Astrocyte (in vitro differentiated cells and primary cell): ENCODE measurements at places on chromosomes 11 and 22. TPM values are rescaled to one million over a fixed set of nuclear protein-coding genes. Genes with fewer than 3 reads are reported as not detected.

VSIG10L2 gene
- total RNA-seq = not detected in 2 replicates

FLRT1 gene
- 0.20 and 0.41 TPM in 2 replicates for total RNA-seq

SOX6 gene
- total RNA-seq = 13.2 and 16.3 TPM in 2 replicates

GLYATL1B gene
- total RNA-seq = not detected in 2 replicates

DDI1 gene
- not detected in 2 replicates for total RNA-seq

RASL10A gene
- 0.19 and 1.5 TPM in 2 replicates for total RNA-seq

SCGB1A1 gene
- not detected in 2 replicates for total RNA-seq

GRCh38 chr11:41954034-41954433 lies 494.6 kb upstream of the LRRC4C start:
- H3K27me3 ChIP-seq = no peaks in the 10 kb centered on the region
- peak; percentile 95 for DNase-seq
- no peaks in the 10 kb centered on the region for H3K36me3 ChIP-seq

GRCh38 chr11:65053827-65054508 lies 4.4 kb downstream of the NAALADL1 start:
- no peak for DNase-seq
- no peak overlapping the region for H3K27ac ChIP-seq
- no peaks in the 10 kb centered on the region for H3K36me3 ChIP-seq
- H3K4me3 ChIP-seq = no peak overlapping the region

- peak overlapping the region; percentile 97 for H3K27ac ChIP-seq
- peaks cover 69% of the 10 kb centered on the region for H3K4me1 ChIP-seq
- no peaks in the 10 kb centered on the region for H3K27me3 ChIP-seq
- DNase-seq = peak; percentile 96
- H3K36me3 ChIP-seq = no peaks in the 10 kb centered on the region
These were observed 6.7 kb upstream of the AHNAK start for GRCh38 chr11:62553080-62553838.

GRCh38 chr22:19812910-19813309 lies 41.8 kb downstream of the GNB1L start:
- H3K36me3 ChIP-seq = no peaks in the 10 kb centered on the region
- H3K4me1 ChIP-seq = peaks cover 15% of the 10 kb centered on the region
- DNase-seq = no peak
- H3K27me3 ChIP-seq = peaks cover 2% of the 10 kb centered on the region
- no peak overlapping the region for H3K4me3 ChIP-seq
- H3K27ac ChIP-seq = no peak overlapping the region

DNA sequence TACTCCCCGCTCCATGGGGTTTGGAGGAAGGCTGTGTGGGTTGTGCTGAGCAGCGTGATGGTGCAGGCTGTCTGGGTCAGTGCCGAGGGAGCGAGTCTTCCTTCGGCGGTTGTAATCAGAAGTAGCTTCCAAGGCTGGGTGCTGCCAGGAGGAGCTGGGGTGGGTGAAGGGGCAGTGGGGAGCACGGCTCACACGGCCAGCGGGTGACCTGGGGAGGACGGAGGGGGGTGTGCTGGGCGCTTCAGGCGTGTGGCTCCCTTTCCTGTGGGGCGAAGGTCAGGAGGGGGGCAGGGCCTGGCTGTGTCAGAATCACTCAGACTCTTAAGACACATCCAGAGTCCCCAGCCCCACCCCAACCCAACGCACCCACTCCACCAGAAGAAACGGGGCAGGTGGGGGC lies 60.2 kb downstream of the LRP5 start:
- DNase-seq = no peak
- H3K27me3 ChIP-seq = no peaks in the 10 kb centered on the region
- H3K36me3 ChIP-seq = peaks cover 3% of the 10 kb centered on the region

- H3K36me3 ChIP-seq = no peaks in the 10 kb centered on the region
- H3K4me3 ChIP-seq = no peak overlapping the region
- DNase-seq = no peak
These were observed 3.9 kb upstream of the NEFH start for GRCh38 chr22:29476116-29476515.

- DNase-seq = no peak
- peaks cover 4% of the 10 kb centered on the region for H3K27me3 ChIP-seq
- no peaks in the 10 kb centered on the region for H3K36me3 ChIP-seq
- H3K4me1 ChIP-seq = no peaks in the 10 kb centered on the region
These were observed 2.5 kb downstream of the SMIM35 start for GRCh38 chr11:118084247-118084646.

GRCh38 chr22:38431266-38432010 lies 23.6 kb downstream of the KCNJ4 start:
- H3K36me3 ChIP-seq = no peaks in the 10 kb centered on the region
- no peak for DNase-seq
- H3K4me1 ChIP-seq = peaks cover 3% of the 10 kb centered on the region
- H3K27ac ChIP-seq = no peak overlapping the region

- DNase-seq = no peak
- no peaks in the 10 kb centered on the region for H3K4me1 ChIP-seq
- no peak overlapping the region for H3K4me3 ChIP-seq
- no peak overlapping the region for H3K27ac ChIP-seq
- H3K27me3 ChIP-seq = no peaks in the 10 kb centered on the region
These were observed 10.0 kb downstream of the RNH1 start for GRCh38 chr11:496834-497564.

DNA sequence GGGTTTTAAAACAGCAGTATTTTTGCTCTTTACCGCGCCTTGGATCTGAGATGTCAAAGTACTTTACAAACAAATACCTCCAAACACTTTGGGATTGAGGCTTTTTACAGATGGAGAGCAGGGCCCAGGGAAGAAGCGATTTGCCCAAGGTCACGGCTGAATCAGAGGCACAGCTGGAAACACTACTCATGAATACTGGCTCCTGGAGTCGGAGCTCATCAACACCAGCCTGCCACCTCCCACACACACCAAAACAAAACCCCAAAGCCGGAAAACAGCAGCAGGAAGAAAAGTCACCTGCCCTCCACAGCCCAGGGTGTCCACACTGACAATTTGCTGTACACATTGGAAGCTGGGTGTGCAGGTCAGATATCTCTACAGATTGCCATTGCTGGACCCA lies 339.4 kb downstream of the CADM1 start:
- no peak overlapping the region for H3K4me3 ChIP-seq
- H3K36me3 ChIP-seq = no peaks in the 10 kb centered on the region
- peaks cover 12% of the 10 kb centered on the region for H3K27me3 ChIP-seq
- peak; percentile 15 for DNase-seq
- H3K27ac ChIP-seq = no peak overlapping the region

DNA sequence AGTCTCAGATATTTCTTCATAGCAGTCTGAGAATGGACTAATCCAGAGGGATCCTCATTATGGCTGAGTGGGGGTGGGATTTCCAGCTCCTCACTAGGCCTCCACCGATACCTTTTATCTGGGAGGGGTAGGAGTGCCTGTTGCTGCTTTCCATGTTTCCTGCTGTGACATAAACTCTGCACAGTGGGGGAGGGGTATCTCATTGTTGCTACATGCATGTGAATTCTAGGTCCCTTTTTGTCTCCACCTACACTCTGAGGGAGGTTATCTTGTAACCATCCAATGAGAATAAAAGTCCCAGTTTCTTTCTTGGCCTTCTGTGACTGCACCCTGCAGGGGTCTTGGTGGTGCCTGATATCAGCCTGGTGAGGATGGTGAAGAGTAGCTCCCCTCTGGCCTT lies 60.5 kb downstream of the ADAMTS15 start:
- H3K4me1 ChIP-seq = peaks cover 6% of the 10 kb centered on the region
- no peaks in the 10 kb centered on the region for H3K27me3 ChIP-seq
- no peak overlapping the region for H3K4me3 ChIP-seq
- H3K36me3 ChIP-seq = no peaks in the 10 kb centered on the region
- no peak for DNase-seq
- H3K27ac ChIP-seq = no peak overlapping the region

- H3K27ac ChIP-seq = no peak overlapping the region
- H3K36me3 ChIP-seq = no peaks in the 10 kb centered on the region
- no peaks in the 10 kb centered on the region for H3K27me3 ChIP-seq
- no peaks in the 10 kb centered on the region for H3K4me1 ChIP-seq
- DNase-seq = no peak
- no peak overlapping the region for H3K4me3 ChIP-seq
These were observed 109.2 kb downstream of the IGLL1 start for GRCh38 chr22:23470811-23471389.

- no peak overlapping the region for H3K27ac ChIP-seq
- H3K4me3 ChIP-seq = no peak overlapping the region
- peaks cover 8% of the 10 kb centered on the region for H3K27me3 ChIP-seq
- DNase-seq = no peak
These were observed 14.0 kb upstream of the SLC43A3 start for GRCh38 chr11:57440744-57441414.

DNA sequence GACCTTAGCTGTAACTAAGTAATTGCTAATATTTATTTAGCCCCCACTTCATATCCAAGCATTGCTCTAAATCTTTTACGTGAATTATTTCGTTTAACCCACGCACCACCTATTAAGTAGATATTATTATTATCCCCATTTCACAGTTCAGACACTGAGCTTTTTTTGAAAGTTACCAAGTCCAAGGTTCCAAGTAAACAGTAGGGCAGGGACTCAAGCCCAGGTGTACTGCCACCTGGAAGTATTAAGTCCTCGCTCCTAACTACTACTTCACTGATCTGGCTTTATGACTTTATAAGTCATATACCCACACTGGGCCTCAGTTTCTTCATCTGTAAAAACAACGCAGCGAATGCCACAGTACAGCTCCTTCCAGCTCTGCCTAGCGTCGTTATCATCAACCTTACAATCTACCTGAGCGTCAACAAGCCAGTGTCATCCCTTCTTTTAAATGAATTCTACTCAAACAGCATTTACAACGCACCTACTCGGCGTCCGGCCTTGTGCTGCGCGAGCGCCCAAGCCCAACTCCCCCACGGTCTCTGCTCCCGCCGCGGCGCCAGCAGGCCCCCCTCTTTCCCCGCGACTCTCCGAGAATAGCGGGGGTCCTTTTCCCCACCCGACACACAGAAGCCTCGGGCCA lies 624 bp downstream of the TMEM41B start:
- no peaks in the 10 kb centered on the region for H3K27me3 ChIP-seq
- peaks cover 7% of the 10 kb centered on the region for H3K4me1 ChIP-seq
- peak overlapping the region; percentile 72 for H3K27ac ChIP-seq

- H3K27ac ChIP-seq = no peak overlapping the region
- peaks cover 4% of the 10 kb centered on the region for H3K4me1 ChIP-seq
- no peaks in the 10 kb centered on the region for H3K36me3 ChIP-seq
- H3K27me3 ChIP-seq = no peaks in the 10 kb centered on the region
- no peak overlapping the region for H3K4me3 ChIP-seq
These were observed 192.7 kb downstream of the NAV2 start for GRCh38 chr11:19905280-19905853.

GRCh38 chr22:21076912-21077625 lies 31.3 kb downstream of the LRRC74B start:
- no peaks in the 10 kb centered on the region for H3K27me3 ChIP-seq
- no peak overlapping the region for H3K27ac ChIP-seq
- no peak overlapping the region for H3K4me3 ChIP-seq
- H3K36me3 ChIP-seq = no peaks in the 10 kb centered on the region
- no peak for DNase-seq

DNA sequence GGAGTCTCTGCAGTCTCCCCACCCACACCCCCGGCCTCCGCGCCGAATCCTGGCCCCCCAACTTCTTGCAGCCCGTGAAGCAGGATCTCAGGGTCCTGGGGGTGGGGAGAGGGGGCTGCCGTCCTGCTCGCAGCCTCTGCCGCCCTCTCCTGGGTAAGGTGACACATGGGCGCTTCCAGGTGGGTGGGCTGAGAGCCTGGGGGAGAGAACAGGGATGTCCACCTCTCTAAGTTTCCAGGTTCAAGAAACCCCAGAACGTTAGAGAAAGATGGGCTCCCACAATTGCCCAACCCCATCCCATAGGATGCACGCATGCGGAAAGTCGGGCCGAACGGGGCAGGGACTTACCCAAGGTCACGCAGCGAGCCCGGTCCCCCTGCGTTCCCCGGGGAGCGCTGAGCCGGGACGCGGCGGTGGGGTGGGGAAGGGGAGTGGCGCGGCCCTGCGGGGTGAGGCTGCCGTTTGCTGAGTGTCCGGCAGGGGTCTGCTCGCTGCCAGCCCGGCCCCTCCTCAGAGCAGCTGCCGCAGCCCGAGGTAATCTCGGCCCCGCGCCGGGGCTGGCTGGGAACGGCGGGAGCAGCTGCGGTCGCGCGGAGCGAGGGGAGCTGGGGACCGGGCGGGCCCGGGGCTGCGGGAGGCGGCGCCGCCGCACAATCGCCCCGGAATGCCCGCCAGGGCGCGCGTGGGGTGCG lies 705 bp upstream of the CAPN1 start:
- peaks cover 16% of the 10 kb centered on the region for H3K4me1 ChIP-seq
- no peaks in the 10 kb centered on the region for H3K27me3 ChIP-seq

DNA sequence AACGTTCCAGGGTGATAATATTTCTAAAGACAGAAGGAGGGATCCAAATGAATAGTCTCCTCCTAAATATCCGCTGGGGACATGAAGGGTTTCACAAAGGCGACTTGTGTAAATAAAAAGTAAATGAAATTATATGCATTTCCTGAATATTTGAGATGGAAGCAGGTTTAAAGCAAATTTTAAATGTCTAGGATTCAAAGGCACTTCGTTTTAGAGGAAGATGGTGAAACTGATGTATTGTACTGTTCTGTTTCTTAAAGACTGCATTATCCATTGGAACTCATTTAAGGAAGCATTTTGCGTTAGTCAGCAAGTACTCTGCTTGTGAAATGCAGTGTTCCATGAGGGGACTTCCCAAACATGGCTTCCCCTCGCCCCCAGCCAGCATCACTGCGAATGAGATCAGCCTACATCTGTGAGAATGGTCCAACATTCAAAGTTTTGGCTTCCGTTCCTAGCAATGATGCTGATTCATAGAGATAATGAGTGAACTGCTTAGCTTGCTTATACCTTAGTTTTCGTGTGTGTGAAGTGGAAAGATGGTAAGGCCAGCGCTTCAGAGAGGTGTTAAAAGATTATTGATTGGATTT lies 1.5 kb downstream of the RAB39A start:
- H3K27ac ChIP-seq = no peak overlapping the region
- no peaks in the 10 kb centered on the region for H3K36me3 ChIP-seq
- DNase-seq = no peak
- H3K4me3 ChIP-seq = no peak overlapping the region

DNA sequence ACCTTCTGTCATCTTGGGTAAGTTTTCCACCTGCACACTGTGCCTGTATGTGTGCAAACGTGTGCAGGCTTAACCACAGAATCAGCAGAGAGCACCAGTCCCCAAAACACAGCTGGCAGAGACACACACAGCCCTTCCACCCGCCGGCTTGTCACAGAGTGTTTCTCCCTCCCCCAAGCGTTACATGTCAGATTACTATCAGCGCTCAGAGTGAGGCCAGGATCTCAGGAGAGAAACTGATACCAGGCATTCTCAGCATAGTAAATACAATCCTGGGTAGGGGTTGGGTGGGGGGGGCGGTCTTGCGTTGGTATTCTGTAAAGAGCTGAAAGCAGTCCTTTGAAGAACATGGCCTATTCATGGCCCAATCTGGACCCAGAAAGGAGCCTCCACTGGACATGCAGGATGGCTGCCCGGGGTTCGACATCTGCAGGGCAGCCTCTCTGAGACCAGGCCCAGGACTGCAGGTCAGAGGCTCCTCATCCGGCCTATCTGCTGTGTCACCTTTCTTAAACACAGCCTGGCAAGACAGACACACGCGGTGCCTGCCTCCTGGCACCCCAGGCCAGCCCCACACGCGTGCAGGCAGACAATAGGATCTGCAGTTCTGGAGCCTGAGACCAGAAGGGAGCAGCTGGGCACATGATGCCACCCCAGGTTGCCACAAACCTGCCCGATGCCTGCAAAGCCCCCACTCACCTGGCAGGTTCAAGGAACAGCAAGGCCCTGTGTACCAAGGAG lies 1.7 kb downstream of the OSBPL5 start:
- H3K36me3 ChIP-seq = no peaks in the 10 kb centered on the region
- H3K27me3 ChIP-seq = no peaks in the 10 kb centered on the region
- no peak for DNase-seq
